ENCODE measurements at places on chromosomes 5 and 9.

DNA sequence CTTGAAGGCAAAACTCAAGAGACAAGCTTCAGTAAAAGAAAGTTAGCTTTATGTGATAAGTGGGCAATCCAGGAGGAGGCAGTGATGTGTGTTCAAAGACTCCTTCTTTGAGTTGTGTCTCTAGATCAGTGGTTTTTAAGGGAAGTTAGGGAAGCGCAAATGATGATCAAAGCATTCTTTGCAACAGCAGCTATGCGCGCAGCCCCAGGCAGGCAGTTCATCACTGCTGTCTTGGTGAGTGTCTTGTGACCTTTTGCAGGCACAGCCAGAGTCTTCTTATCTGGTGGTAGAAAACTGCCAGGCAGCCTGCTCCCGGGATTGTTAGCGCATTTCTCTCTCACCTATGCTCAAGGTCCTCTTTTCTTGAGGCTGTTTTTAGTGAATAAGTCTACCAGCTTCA, 40.3 kb upstream of the CLK4 start:
- DNase-seq, result no peak

DNA sequence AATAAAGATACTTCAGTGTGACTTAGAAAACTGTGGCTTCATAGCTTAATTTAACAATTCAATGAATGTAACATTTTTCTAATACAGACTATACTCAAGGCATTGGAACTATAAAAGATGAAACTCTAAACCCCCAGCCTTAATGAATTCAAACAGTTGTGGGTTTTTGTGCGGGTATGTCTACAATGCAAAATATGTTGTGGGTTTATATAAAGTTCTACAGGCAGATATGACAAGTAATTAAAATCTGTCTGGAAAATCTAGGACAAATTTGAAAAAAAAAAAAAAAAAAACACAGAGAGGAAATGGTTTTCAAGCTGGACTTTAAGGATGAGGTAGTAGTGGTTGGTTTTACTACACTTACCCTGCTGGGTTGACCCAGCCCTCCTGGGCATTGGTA, 467.5 kb upstream of the TLE4 start:
- no peak for DNase-seq

- DNase-seq, result no peak
Measured at GRCh38 chr9:34796924-34797323, 87.0 kb upstream of the CCL21 start.

- no peak for DNase-seq
Measured at GRCh38 chr5:41067714-41068568, 3.2 kb downstream of the MROH2B start.

DNA sequence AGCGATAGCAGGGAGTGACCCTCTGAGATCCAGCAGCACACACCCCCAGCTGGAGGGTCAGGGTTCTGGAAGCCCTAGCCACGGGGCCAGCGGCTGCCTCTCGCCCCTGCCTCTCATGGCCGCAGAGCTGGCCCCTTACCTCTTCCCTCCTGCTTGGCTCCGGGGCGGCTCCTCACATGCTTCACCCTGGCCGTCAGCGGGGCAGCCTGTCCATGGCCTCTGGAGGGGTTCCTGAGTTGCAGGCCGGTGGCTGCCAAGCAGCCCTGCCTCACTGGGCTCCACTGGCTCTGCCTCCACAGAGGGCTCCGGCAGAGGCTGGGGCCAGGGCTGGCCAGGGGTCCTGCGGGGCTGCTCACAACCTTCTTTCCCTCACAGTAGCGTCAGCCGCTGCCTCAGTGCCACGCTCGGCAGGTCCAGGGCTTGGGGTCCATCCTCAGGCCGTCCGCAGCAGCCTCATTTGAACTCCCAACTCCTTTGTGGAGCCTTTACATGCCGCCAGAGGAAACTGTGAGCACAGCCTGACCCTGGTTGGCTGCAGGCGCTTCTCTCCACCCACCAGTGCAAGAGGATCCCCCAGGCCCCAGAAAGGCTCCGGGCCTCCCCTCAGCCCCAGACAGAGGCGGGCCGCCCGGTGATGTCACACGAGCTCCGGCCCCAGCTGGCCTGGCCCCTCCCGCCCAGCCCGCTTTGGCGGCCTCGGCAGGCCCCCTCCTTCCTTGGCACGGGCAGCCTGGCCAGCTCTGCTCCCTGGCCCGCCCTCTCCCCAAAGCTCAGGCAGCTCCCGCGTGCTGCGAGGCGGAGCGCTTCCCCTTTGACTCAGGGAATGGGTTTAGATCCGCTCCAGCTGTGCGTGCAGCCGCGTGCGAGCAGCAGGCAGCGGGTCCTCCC, at the start of gene ANGPTL2:
Gene ANGPTL2, minus strand, starts transcription at position 460 of the 888 bp plus-strand sequence. CDS start 13,904 bp downstream, outside the sequence.
- peak; percentile 86 for DNase-seq

GRCh38 chr9:84190411-84190810, 150.1 kb downstream of the SLC28A3 start:
- DNase-seq, result no peak

- no peak for DNase-seq
Measured at GRCh38 chr9:134617246-134617645, 24.4 kb upstream of the COL5A1 start.

DNA sequence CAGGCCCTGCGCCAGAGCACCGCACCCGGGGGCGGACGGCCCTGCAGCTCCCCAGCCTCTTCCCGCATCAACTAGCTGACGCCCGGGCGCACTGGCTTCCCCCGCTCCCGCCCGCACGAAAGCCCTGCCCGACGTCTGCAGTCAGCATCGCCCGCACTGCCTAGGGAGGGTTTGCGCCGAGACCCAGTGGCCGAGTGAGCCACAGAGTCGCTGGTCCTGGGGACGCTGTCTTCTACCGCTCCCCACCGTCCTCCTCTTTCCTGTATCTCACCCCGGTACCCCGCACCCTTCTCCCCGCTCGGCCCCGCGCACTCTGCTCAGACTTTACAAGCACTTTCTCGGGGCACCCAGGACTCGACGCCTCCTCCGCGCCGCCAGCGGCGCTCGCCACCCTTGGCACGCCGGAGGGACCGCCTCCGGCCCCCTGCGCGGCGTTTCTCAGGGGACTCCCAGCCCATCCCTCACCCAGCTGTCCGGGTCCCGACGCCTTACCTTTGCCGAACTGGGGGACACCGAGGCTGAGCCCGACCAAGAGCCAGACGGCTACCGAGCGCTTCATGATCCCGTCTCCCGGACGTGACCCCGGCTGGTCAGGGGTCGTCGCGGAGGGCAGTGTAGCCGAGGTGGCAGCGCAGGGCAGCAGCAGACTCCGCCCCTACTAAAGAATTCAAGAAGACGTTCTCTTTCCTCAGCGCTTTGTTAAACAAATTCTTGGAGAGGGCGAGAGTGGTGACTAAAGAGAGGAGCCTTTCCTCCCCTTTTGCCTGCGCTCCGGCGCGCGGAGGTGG, 670 bp downstream of the EDIL3 start:
- no peak for DNase-seq

GRCh38 chr9:129231759-129232158, 53.7 kb upstream of the IER5L start:
- DNase-seq, result no peak

- DNase-seq, result no peak
Measured at GRCh38 chr9:121023064-121023463, 27.0 kb downstream of the C5 start.

GRCh38 chr9:8782237-8782636, 982.7 kb upstream of the DMAC1 start:
- DNase-seq, result no peak

- DNase-seq, result no peak
Measured at GRCh38 chr9:137294681-137295237, 7.3 kb downstream of the NRARP start.
